ENCODE measurements at places on chromosomes 5 and 9.

DNA sequence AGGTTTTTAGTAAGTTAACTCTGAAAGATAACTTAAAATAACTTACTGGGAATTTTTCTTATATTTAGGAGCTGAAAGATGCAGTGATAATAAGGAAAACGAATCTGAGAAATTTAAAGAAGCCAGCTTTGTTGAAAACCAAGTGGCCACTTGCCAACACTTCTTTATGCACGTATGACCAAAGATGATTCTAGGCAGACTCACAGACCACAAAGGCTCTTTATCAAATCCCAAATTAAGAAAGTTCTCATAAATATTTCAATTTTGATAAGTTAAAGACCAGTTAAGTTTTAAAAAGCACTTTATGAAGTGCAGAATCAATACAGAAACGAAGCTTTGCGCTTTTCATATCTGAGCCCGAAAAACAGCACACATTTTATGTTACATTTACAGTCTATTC, 1.5 kb downstream of the AFF4 start:
- DNase-seq = no peak

GRCh38 chr5:143986516-143987212, 174.7 kb downstream of the HMHB1 start:
- DNase-seq = no peak

DNA sequence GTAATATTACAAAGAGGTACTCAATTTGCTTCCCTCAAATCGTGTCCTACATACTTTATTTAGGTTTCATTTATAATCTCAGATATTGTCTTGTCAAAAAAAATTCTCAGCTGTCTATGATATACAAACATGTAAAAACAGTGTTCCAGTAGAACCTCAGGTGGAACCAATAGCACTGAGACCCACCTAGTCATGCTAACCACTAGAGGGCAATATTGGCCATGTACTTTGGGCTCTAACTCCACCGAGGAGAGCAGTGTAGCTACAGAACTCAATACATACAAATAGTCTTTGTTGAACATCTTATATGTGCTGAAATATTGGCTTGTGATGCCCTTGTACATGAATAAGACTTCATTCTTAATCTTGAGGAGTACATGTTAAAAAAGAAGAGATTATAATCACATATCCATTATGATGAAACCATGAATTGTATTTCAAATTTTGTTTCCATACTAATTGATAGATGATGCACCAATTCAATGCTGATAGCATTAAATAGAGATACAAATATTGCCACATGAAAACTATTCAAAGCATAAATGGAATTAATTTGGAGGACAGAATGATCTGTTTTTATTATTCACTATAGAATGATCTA, 71.2 kb upstream of the CNTLN start:
- DNase-seq = peak; percentile 66

GRCh38 chr5:133247151-133247709, 195.4 kb downstream of the HSPA4 start:
- DNase-seq = no peak

GRCh38 chr5:2286250-2286649, 403.5 kb upstream of the IRX4 start:
- no peak for DNase-seq

- DNase-seq = no peak
Observed at GRCh38 chr5:76947082-76947503, 5.8 kb upstream of the CRHBP start.
